CD4-positive, alpha-beta T cell treated with Interferon gamma for 1 hour (primary cell): ENCODE measurements at places on chromosomes 4 and X.

- no peak for DNase-seq
These were observed 1047.9 kb downstream of the RPA4 start for GRCh38 chrX:97931586-97931985.

DNA sequence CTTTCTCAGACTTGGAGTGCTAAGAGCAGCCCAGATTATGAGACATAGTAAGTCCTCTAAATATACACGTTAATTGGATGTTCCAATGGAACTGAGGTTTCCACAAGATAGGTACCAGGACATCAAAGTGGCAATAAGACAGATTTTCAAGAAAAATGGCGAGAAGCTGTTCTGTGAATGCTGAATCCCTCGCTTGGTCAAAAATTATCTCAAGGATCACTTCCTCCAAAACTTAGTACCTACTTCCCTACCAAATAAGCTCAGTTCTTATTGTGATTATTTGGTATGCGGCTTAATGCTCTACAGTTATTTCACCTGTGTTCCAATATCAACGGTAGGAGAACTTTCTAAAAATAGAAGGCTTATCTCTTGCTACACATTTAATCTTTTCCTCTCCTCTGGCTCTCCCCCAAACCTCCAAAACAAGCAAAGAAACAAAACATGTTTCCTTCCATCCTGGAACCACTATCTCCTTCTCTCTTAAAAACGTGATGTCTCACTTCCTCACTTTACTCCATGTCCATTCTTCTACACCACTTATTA lies 14.7 kb downstream of the PDGFC start:
- no peak for DNase-seq

- DNase-seq, result no peak
These were observed 124.1 kb downstream of the AFAP1 start for GRCh38 chr4:7815562-7815961.

GRCh38 chr4:52421811-52422213 lies 237.3 kb downstream of the USP46 start:
- DNase-seq, result no peak

GRCh38 chr4:181952478-181952877 lies 290.7 kb upstream of the TENM3 start:
- DNase-seq, result no peak

DNA sequence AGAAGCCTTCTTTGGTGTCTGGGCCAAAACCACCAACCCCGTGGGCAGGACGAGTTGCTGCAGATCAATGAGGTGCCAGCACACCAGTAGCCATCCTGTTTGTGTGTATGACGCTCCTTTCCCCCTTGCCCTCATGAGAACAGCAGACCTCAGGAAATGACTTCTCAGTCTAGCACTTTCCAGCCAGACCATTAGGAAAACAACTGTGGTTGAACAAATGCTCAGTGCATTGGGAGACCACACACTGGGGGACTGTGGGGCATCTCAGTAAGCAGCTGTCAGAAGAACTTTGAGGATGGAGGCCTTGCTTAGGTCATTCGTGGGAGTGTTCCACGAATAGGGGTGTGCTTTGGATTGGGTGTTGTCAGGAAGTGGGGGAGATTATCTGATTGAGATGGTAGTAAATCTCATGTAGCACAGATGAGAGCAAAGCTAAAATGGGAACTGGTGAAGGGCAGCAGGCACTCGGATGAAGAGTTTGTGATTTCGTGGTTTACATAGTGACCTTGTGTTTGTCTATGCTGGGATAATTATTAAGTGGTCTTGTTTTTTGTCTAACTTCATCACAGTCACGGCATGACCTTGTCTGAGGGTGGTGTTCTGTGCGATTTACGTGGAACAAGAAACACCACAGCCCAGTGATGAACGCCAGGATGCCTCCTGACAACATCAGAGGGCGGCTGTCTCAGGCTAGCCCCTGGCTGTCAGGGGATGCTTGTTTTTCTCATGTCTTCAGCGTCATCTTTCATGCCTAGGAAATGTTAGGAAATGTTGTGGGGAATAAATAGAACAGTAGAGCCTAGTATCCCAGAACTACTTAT lies 70.1 kb downstream of the USP46 start:
- peak; percentile 13 for DNase-seq

- DNase-seq, result no peak
These were observed 208.7 kb downstream of the SOWAHB start for GRCh38 chr4:76689145-76689817.

DNA sequence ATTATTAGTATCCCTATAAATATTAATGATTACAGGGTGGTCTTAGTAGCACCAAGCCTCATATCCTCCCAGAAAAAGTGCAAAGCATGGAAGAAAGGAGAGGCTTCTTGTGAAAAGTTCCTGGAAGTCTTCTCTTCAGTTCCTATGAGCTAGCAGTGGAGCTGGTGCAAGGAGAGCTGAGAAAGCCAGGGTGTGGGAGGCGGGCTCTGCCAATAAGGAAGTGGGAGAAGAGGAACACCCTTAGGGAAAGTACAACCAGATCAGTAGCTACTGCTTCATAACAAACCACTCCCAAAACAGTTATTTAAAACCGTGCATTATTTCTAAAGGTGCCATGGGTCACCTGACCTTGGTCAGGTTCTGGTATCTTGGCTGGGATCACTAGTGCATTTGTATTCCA lies 72.4 kb downstream of the MAP9 start:
- DNase-seq, result no peak

- no peak for DNase-seq
These were observed 54.8 kb upstream of the GEMIN8 start for GRCh38 chrX:14084466-14084865.

DNA sequence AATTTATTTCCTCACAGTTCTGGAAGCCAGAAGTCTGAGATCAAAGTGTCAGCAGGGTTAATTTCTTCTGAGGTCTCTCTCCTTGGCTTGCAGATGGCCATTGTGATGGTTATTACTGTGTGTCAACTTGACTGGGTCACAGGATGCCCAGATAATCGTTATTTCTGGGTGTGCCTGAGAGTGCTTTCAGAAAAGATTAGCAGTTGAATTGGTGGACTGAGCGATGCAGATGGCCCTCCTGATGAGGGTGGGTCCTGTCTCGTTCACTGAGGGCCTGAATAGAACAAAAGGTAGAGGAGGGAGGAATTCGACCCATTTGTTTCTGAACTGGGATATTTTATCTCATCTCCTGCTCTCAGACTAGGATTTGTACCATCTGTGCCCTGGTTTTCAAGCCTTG lies 15.7 kb downstream of the SMIM43 start:
- DNase-seq, result no peak

DNA sequence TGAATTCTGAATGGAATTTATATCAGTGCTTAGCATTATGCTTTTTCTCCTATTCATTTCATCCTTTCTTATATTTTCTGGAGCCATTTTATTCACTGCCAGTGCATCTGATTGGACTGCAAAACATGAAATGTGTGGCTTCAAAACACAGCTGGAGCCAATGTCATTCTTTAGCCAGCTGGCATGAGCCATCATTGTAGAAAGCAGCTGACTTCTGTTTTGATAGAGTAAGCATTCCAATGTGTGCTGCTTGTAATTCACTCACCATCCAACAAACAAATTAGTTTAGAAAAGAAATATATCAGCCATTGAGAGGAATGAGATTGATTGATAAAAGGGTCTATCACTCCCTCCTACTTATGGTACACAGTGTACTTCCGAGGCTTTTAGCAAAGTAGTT lies 2616.0 kb downstream of the ARAP2 start:
- no peak for DNase-seq

GRCh38 chrX:149830192-149830873 lies 48.6 kb downstream of the MAGEA9 start:
- no peak for DNase-seq

- peak; percentile 90 for DNase-seq
These were observed 5.6 kb upstream of the KANTR start for GRCh38 chrX:53088136-53088974.

DNA sequence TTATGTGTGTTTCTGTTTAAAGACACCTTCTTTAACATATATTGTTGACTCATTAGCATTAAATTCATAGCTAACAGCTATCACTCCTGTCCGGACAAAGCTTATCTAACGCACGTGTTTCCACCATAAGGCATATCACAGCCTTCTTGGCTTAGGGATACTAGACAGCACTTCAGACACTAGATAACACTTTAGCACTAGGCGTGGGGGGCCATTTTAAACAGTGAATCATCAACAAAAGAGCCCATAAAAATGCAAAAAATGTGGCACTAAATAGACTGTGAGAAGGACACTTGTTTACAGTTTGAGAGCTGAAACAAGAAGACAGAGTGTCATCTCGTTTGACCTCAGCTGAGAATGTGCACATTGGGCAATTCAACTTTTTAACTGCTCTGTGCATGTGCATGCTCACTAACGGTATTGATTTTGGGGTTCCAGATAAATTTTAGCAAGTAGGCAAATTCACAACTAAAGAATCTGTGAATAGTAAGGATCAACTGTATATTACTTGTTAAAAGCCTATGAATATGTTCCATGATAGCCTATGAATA lies 58.9 kb upstream of the RAI2 start:
- no peak for DNase-seq

DNA sequence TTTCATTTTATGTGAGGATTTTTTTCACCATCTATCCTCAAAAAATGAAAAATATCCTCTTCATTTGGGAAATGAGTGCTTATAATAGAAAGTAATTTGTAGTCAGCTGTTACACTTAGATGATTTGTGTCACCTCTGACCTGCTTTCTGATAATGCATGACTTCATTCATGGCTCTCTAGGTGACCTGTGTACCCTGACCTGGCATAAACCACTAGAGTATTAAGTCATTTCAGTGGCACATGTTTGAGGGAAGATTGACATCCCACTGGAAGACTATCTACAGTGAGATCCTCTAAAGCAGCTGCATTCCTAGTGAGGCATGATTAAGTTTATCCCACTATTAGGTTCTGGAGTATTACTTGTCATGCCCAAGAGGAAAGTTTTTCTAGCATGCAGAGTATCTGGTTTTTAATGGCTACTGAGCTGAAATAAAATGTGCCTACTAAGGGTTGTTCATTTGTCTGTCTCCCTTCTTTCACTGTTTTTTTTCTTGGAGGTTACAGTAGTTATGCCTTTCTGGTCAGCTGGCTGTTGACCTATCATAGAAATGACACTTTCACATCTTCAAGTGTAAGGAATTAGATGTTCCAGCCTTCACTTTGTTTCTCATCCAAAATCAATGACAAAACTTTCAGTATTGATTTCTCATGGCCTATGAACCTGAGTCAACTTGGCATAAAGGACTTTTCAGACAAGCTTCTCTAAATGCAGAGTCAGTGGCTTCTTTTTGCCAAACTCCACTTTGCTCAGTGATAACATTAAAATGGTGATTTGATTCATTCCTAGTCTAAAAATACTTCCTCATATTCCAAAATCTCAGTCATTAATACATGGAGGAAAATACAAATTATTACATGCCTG lies 33.1 kb downstream of the TET2 start:
- no peak for DNase-seq

DNA sequence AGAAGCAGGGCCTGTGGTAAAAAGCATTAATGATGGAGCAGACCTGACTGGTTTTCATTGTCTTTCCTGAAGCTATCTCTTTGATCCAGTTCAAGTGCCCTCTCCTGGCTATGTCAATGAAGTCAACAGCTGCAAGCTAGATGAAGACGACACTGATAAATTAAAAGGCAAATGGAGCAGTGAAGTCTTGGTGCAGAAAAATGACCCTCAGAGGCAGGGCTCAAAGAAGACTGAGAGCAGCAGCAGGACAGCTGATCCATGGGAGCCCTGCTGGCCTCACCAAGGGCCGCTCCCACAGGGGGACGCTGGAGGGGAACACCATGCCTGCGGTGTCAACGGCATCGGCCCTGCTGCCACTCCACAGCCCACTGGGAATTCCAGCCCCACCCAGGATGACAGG lies 96.2 kb downstream of the RELL1 start:
- DNase-seq, result no peak

GRCh38 chrX:68945081-68945602 lies 116.3 kb downstream of the EFNB1 start:
- no peak for DNase-seq
